Osteocyte (in vitro differentiated cells): ENCODE measurements at places on chromosomes 5 and 9. TPM values are rescaled to one million over a fixed set of nuclear protein-coding genes. Genes with fewer than 3 reads are reported as not detected.

Gene EIF4E1B
- total RNA-seq, result not detected in 2 replicates

GRCh38 chr9:97484134-97484533 is 17.3 kb upstream of the TMOD1 start:
- DNase-seq, result no peak
- H3K4me3 ChIP-seq, result no peak overlapping the region
- H3K27me3 ChIP-seq, result no peaks in the 10 kb centered on the region
- H3K27ac ChIP-seq, result no peak overlapping the region
- H3K4me1 ChIP-seq, result no peaks in the 10 kb centered on the region
- H3K36me3 ChIP-seq, result peaks cover 37% of the 10 kb centered on the region

DNA sequence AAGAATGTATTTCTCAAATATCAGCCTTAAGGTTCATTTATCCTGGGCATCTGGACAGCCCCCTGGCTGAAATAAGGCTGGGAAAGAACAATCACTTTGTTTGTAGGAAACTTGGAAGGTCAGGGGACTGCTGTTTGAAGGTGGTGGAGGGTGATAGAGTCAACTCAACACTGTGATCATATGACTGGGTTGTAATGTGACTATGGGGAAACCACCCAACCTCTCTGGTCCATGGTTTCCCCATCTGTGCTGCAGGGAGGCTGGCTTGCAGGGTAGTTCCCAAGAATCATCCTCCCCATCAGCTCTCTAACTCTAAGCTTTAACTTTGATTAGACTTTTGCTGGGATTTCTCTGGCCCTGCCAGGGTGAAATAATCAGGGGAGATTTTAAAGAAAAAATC is 10.0 kb downstream of the INSYN2B start:
- peaks cover 19% of the 10 kb centered on the region for H3K4me1 ChIP-seq
- DNase-seq, result no peak
- H3K27me3 ChIP-seq, result no peaks in the 10 kb centered on the region

- H3K27me3 ChIP-seq, result peaks cover 31% of the 10 kb centered on the region
- no peaks in the 10 kb centered on the region for H3K36me3 ChIP-seq
- no peak overlapping the region for H3K27ac ChIP-seq
- H3K4me3 ChIP-seq, result no peak overlapping the region
- H3K4me1 ChIP-seq, result peaks cover 8% of the 10 kb centered on the region
Measured at GRCh38 chr5:77222722-77223121, 12.2 kb downstream of the PDE8B start.

DNA sequence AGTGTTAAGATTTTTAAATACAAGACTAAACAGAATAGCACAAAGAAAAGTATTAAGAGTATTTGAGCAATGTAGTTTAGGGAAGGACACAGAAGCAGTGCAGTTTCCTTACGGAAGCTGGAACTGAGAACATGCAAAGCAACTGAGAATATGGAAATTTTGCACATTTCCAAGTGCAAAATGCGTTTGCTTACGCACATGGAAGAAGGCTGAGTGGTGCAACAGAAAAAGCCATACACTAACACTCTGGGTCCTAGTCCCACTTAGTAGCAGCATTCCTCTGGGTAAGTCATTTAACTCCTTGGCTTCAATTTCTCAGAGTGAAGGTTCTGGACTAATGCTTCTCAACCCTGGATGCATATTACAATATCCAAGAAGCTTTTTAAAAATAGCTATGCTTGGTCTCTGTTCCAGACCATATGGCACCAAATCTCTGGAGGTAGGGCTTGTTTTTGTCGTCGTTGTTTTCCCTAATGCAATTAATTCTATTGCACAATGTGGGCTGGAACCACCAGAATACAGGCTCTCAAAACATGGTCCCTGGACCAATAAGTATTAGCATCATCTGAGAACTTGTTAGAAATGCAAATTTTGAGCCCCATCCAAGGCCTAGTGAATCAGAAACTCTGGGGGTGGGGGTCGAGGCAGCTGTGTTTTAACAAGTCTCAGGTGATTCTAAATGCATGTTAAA is 65.2 kb upstream of the DEPDC1B start:
- H3K36me3 ChIP-seq, result no peaks in the 10 kb centered on the region
- no peak overlapping the region for H3K4me3 ChIP-seq
- H3K4me1 ChIP-seq, result no peaks in the 10 kb centered on the region
- H3K27ac ChIP-seq, result no peak overlapping the region
- DNase-seq, result no peak
- peaks cover 28% of the 10 kb centered on the region for H3K27me3 ChIP-seq

- no peak overlapping the region for H3K4me3 ChIP-seq
- no peak for DNase-seq
- H3K36me3 ChIP-seq, result peaks cover 41% of the 10 kb centered on the region
Measured at GRCh38 chr9:87732756-87733155, 6.8 kb downstream of the CTSL start.

GRCh38 chr9:136675477-136676296 is 11.6 kb downstream of the AGPAT2 start:
- H3K36me3 ChIP-seq, result peaks cover 2% of the 10 kb centered on the region
- no peak overlapping the region for H3K27ac ChIP-seq
- H3K27me3 ChIP-seq, result no peaks in the 10 kb centered on the region
- no peak for DNase-seq

Gene PCDHB9
- total RNA-seq, result 3.4 and 4.3 TPM in 2 replicates

Gene BRD3
- 56.2 and 63.8 TPM in 2 replicates for total RNA-seq

- no peak for DNase-seq
- no peak overlapping the region for H3K4me3 ChIP-seq
- H3K27ac ChIP-seq, result no peak overlapping the region
- H3K4me1 ChIP-seq, result peaks cover 2% of the 10 kb centered on the region
- H3K27me3 ChIP-seq, result no peaks in the 10 kb centered on the region
Measured at GRCh38 chr5:12141496-12141895, 237.2 kb upstream of the CTNND2 start.

DNA sequence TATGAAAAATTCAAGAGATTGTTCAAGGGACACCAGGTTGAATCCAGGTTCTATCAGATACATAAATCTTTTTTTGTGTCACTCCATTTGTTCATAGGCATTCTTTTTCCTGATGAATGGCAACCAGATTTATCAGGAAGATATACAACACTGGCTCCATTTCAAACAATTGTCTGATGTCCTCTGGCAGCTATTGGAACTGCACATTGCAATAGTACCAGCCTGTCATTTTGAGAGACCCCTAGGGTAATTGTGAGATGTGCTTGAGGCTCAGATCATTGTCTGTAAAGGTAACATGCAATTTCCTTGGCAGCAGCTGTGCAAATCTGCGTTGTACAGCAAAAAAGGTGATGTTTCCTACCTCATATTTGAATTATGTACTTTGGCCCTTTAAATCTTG is 25.9 kb downstream of the KCTD16 start:
- H3K4me3 ChIP-seq, result no peak overlapping the region
- H3K27me3 ChIP-seq, result peaks cover 13% of the 10 kb centered on the region
- no peak overlapping the region for H3K27ac ChIP-seq
- no peaks in the 10 kb centered on the region for H3K36me3 ChIP-seq

DNA sequence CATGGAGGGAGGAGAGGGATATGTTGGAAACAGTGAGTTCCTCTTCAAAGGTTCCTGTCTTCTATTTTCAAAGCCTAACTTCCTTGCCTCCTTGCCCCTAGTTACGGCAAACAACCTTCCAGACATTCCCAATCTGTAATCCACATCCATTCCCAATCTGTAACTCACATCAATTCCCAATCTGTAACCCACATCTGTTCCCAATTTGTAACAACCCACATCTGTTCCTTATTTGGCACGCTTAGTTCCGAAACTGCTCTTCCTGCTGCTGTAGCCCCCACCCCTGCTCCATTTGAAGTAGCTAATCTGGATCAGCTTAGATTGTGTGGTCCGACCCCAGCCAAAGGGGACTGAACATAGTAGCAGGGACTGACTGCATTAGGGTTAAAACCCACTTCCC is 23.9 kb upstream of the IDNK start:
- no peaks in the 10 kb centered on the region for H3K36me3 ChIP-seq
- no peak overlapping the region for H3K4me3 ChIP-seq
- no peak for DNase-seq
- no peak overlapping the region for H3K27ac ChIP-seq

Gene MRPL36
- total RNA-seq, result 44.0 and 51.9 TPM in 2 replicates

Gene XRCC4
- 4.2 and 5.1 TPM in 2 replicates for total RNA-seq

DNA sequence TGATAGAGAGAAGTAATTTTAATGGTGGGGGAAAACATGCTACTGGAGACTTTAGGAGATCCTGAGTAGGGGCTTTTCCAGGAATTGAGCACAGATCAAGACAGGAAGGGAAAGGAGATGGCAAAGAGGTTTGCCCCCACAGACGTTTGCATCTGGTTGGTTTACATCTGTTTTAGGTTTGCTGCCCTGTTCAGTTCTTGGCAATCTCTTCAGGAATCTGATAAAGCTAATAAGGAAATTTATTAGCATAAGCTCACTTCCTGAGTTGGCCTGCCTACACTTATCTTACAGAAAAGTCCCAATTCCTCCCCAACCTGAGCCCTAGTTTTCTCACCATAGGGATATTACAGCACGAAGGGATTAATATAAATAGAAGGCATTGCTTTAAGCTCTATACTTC is 3.4 kb upstream of the CFAP95 start:
- H3K27me3 ChIP-seq, result peaks cover 36% of the 10 kb centered on the region
- H3K27ac ChIP-seq, result no peak overlapping the region
- no peak for DNase-seq
- no peak overlapping the region for H3K4me3 ChIP-seq
